Activated CD4-positive, alpha-beta T cell treated with anti-CD3 and anti-CD28 coated beads, Interleukin-10, Interleukin-2, amounts not matched to agents 100 ng/mL and 50 ng/mL, durations not matched to agents 16 hours and 8 hours (primary cell): ENCODE measurements at places on chromosomes 1 and 21.

DNA sequence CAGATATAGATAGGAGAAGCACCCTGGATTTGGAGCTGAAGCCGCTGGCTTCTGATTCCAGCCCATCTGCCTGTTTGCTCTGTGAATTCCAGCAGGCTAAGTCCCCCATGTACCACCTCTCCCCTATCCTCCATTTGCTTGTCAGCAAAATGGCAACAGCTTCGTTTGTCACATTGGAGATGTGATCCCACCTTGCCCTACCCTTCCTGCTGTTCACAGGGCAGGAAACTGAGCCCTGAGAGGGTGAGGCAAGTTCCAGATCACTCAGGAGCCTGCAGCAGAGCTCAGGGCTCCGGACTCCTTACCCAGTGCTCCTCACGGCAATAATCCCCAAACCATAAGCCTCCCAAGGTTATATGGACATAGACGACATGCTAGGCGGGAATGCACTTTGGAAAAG is 14.9 kb downstream of the SLC2A1 start:
- no peak for DNase-seq

- DNase-seq, result peak; percentile 30
These were observed 4.5 kb downstream of the TNFSF4 start for GRCh38 chr1:173202424-173203145.

DNA sequence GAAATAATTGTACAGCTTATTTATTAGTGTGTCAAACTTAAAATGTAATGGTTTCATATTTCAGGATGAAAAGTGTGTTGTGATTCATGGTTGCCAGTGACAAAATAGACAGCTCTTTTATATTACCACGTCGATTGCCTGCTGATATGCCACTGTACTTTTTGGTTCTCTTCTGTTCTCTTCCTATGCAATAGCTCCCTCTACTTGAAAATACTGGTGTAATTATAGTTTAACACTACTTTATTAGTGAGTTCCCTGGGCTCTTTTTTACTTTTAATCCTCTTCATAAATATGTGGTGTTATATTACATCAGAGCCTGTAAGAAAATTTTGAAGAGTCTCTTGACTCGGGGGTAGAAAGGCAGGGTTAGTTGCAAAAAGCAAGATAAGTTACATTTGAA is 111.3 kb downstream of the PATJ start:
- no peak for DNase-seq

GRCh38 chr1:164240081-164240480 is 318.9 kb upstream of the PBX1 start:
- DNase-seq, result no peak

DNA sequence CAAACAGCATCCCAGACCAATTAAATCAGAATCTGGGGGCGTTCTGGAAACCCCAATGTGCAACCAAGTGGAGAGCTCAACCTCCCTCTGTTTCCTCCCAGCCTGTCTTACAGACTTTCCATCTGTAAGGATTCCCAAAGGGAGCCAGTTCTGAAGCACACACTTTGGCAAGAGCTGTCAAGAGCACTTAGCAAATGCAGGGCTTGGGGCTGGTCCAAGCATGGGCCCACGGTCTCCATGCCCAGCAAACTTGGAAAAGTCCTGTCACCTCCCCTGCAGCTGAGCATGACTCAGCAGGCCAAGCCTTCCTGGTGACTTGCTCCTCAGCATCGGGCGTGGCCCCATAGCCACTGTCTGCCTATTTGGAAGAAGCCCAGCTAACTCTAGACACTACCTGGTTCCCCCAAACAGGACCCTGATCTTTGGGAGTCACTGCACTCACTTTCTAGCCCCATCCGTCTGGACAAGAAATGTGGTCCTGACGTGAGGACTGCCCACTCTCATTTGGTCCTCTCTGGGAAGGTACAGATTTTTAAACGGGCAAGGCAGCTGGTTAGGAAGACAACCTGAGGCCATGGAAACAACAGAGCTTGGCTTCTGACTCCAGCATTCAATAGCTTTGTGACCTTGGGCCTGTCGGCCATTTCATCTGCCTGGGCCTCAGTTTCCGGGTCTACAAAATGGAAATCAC is 16.9 kb downstream of the SLC2A1 start:
- peak; percentile 69 for DNase-seq

GRCh38 chr1:234958066-234958705 is 170.5 kb downstream of the TOMM20 start:
- no peak for DNase-seq

DNA sequence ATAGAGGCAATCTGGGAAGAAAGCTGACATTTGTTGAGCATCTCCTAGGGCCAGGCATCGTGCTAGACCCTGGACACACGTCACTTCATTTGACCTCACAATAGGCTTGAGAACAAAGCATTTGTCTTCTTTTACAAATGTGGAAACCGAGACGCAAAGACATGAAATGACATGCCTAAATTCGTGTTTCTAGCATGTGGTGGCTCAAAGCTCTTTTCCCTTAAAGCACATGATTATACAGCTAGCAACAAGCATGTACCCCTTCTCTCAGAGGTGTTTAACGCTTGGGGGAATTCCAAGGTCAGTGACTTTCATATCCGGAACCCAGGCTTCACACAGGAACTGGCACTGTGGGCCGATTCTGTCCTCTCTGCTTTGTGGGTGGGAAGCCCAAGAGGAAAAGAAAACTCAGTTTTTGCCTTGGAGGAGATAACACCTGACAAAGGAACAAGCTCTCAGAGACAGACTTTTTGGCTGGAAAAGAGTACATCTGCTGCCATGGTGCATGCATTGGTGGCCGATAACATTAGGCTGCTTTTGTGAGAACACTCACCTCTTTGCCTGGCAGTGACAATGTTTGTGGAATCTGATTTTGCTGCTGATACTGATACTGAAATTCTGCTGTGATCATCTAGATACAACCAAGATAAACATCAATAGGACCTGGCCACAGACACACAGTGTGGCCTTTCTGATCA is 15.4 kb upstream of the CD2 start:
- DNase-seq, result peak; percentile 93

DNA sequence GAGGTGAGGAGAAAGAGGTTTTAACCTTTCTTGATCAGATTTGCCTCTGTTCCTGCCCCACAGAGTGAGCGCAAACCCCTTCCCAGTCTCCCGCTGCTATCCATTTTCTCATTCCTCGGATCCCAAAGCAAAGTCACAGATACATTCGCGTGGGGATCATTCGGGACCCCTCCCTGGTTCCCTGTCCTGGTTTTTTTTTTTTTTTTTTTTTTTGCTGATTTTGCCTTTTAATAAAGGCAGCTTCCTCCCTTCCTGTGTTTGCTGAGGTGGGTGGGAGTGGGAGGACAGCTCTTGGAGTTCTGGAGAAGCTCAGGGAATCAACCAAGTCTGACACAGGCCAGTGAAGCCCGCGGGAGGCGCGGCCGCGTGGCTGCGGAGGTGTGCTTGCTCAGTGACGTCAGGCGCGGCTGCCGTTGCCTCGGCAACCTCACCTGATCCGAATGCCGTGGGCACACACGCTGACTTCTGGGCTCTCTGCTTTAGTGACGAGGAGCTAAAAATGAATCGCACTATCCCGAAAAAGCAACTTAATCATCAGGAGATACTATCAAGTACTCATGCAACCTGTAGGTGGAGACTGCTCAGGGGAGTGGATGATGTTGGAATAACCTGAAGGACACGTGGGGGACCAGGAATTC is 106.4 kb downstream of the TBX19 start:
- DNase-seq, result peak; percentile 64

DNA sequence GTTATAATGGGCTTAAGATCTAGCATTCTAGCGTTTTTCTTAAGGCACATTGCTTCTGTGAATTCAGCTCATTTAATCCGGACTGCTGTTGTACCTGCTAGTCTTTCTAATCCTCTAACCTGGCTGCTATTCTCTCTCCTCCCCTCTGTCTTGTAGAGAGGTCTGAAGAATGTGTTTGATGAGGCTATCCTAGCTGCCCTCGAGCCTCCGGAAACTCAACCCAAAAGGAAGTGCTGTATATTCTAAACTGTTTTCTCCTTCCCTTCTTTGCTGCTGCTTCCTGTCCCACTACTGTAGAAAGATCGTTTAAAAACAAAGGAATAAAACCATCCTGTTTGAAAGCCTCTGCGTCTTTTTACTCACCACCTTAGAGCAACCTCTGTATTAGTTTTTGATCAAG is 37.3 kb downstream of the CDC42 start:
- DNase-seq, result peak; percentile 37

- DNase-seq, result no peak
These were observed 262.4 kb downstream of the USP25 start for GRCh38 chr21:15992171-15992570.

DNA sequence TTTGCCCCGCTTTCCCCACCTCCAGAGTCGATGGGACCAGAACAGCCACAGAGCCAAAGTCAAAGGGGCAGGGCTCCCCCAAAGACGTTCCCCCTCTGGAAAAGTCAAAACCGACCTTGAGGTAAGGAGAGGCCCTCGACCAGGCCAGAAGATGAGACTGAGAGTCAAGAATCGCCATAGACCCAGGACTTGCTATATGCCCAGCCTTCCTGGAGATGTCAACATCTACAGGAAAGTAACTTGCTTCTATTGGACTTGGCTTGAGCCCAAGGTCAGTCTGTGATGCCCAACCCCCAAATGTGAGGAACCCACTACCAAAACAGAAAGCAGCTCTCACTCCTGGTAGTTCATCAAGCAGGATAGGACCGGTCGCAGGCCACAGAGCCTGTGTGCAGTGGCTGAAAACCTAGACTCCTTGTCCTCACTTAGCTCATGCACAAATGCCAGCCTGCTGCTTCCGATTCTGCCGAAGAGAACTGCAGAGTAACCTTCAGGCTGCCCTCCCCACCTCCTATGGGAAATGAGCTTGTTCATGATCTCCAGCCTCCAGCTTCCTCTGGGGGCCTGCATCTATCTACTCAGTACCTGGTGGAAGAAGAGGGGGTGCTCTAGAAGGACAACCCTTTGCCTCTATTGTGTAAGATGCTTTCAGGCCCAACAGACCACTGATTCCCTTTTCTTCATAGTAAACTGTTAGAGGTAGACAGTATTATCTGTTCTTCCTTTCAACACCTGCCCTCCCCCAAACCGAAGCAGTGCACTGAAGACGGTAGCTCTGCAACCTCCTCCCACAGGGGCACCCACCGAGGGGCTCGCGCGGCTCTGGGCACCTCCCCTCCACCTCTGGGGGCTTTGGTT is 1.4 kb downstream of the ACOT7 start:
- peak; percentile 28 for DNase-seq

DNA sequence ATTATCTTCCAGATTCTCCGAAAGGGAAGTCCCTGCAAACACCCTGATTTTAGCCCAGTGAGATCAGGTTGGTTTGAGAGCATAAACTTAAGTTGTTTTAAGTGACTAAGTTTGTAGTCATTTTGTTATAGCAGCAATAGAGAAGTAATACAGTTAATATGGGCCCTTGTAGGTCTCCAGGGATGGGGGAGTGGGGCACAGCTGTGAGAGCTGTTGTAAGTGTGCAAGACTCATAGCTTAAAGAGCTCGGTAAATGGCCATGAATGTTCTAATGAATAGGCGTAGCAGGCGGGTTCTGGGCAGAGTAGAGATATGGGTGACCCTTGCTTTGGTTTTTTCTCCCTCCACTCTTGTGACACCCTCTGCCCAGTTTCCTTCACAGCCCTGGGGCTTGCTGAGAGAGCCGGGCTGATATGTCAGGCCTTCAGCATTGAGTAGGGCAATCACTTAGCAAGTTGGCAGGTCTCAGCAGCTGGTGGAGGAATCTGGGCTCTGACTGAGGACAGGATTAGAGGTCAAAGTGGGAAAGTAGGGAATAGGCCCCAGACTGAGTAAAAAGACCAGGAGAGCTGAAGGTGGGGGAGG is 16.0 kb upstream of the ID3 start:
- DNase-seq, result no peak

DNA sequence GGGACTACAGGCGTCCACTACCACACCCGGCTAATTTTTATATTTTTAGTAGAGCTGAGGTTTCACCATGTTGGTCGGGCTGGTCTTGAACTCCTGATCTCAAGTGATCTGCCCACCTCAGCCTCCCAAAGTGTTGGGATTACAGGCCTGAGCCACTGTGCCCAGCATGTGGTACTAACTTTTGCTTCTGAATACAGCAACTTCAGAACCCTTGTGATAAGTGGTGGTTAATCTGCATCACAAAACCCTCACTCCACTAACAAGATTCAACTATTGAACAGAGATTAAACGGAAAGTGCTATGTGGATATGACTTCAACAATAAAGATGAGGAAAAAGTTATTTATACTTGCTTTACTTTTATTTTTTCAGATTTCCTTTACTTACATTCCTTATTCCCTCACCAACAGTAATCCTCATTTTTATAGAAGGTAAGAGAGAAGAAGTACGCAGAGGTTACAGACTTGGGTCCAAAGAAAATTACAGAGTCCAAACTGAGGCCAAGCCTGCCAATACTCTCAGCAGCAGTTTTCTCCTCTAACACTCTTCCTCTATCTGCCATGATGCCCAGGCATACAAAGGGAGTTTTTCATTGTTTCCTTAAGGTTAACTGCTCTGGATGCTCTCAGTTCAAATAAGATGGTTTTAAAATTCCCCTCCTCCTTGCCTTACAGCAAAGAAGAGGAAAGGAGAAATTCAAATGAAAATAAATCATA is 44.3 kb downstream of the SLC16A1 start:
- no peak for DNase-seq

- DNase-seq, result no peak
These were observed 4.3 kb downstream of the MEF2D start for GRCh38 chr1:156496211-156496761.

GRCh38 chr1:116556289-116557006 is 14.4 kb downstream of the CD58 start:
- peak; percentile 97 for DNase-seq

DNA sequence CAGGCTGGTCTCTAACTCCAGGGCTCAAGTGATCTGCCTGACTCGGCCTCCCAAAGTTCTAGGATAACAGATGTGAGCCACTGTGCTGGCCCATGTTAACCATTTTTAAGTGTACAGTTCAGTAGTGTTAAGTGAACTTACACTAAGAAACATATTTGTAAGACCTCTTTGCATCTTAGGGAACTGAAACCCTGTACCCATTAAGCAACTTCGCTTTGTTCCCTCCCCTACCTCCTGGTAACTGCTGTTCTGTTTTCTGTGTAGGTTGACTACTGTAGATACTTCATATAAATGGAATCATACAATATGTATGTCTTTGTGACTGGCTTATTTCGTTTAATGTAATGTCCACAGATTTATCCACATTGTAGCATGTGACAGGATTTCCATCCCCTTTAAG is 11.0 kb downstream of the NUDC start:
- no peak for DNase-seq

DNA sequence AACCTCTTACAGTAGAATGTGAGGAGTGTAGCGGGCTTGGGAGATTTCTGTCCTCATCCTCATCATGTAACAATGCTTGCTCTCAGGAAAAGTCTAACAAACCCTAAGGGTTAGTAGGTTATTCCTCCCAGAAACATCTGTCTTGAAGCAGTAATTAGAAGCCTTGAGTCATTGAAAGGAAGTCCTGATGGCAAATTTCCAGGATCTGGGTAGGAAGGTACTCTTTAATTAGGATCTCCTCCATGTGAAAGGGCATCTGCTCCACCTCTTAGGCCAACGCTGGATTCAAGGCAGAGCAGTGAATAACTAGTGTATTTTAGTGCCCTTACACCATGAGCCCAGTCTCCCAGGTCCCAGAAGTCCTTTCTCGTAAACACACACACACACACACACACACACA is 106.6 kb upstream of the BARHL2 start:
- no peak for DNase-seq
